Mammary microvascular endothelial cell (primary cell): ENCODE measurements at places on chromosomes 16 and 17. TPM values are rescaled to one million over a fixed set of nuclear protein-coding genes. Genes with fewer than 3 reads are reported as not detected.

The C17orf78 gene
- total RNA-seq = not detected in 2 replicates

The MLX gene
- 31.0 and 33.3 TPM in 2 replicates for total RNA-seq

The SCARF1 gene
- total RNA-seq = 102 and 105 TPM in 2 replicates

The PMFBP1 gene
- 0.93 TPM in 1 of 2 replicates, not detected in the other for total RNA-seq

The HES7 gene
- total RNA-seq = 0.13 and 6.6 TPM in 2 replicates

The SMIM36 gene
- not detected in 2 replicates for total RNA-seq

The CD300E gene
- not detected in 2 replicates for total RNA-seq

The CBLN1 gene
- total RNA-seq = not detected in 2 replicates

The USP10 gene
- 57.2 and 67.8 TPM in 2 replicates for total RNA-seq

The CHST4 gene
- total RNA-seq = not detected in 2 replicates

The HBA1 gene
- not detected in 2 replicates for total RNA-seq

The TRPV2 gene
- total RNA-seq = 46.4 and 51.5 TPM in 2 replicates

The SYNRG gene
- total RNA-seq = 8.9 and 11.7 TPM in 2 replicates

The KRTAP2-3 gene
- not detected in 2 replicates for total RNA-seq

The CACNG1 gene
- not detected in 2 replicates for total RNA-seq

The NPTX1 gene
- total RNA-seq = 0.15 and 0.33 TPM in 2 replicates

The SLFN12 gene
- total RNA-seq = 29.4 and 38.2 TPM in 2 replicates

The IGSF6 gene
- not detected in 2 replicates for total RNA-seq

The TMIGD1 gene
- total RNA-seq = not detected in 2 replicates

The PLXDC1 gene
- total RNA-seq = not detected in 2 replicates

The SPATA32 gene
- total RNA-seq = not detected in 2 replicates

The C16orf86 gene
- 3.6 and 5.8 TPM in 2 replicates for total RNA-seq

The RGS11 gene
- total RNA-seq = 0.25 and 1.1 TPM in 2 replicates

The SCGB1C2 gene
- total RNA-seq = not detected in 2 replicates

The RAD51C gene
- total RNA-seq = 47.5 and 58.9 TPM in 2 replicates

The TNP2 gene
- total RNA-seq = not detected in 2 replicates

The ATP2C2 gene
- not detected in 2 replicates for total RNA-seq

The SLC52A1 gene
- total RNA-seq = 0.69 and 1.00 TPM in 2 replicates

The MT1X gene
- total RNA-seq = 22.9 and 26.2 TPM in 2 replicates

The GCGR gene
- not detected in 2 replicates for total RNA-seq

The XPO6 gene
- 96.8 and 101 TPM in 2 replicates for total RNA-seq

The TBX4 gene
- total RNA-seq = not detected in 2 replicates

The CCDC43 gene
- 27.6 and 28.0 TPM in 2 replicates for total RNA-seq

The ZNF232 gene
- 4.0 and 5.0 TPM in 2 replicates for total RNA-seq

The TBC1D3H gene
- not detected in 2 replicates for total RNA-seq

The RPAIN gene
- total RNA-seq = 30.5 and 40.4 TPM in 2 replicates

The CEP295NL gene
- total RNA-seq = 0.20 and 0.74 TPM in 2 replicates

The CNGB1 gene
- 0.05 TPM in 1 of 2 replicates, not detected in the other for total RNA-seq

The THRA gene
- total RNA-seq = 11.7 and 16.3 TPM in 2 replicates

The C17orf113 gene
- 0.07 and 0.20 TPM in 2 replicates for total RNA-seq

The HOXB9 gene
- total RNA-seq = 10.6 and 12.9 TPM in 2 replicates

The KRT36 gene
- total RNA-seq = 0.27 TPM in 1 of 2 replicates, not detected in the other

The C17orf50 gene
- total RNA-seq = not detected in 2 replicates

The EXOC7 gene
- 60.7 and 68.0 TPM in 2 replicates for total RNA-seq

The KRTAP3-1 gene
- not detected in 2 replicates for total RNA-seq

The ACSM2B gene
- total RNA-seq = 0.05 and 0.07 TPM in 2 replicates

The CSH2 gene
- total RNA-seq = not detected in 2 replicates

The SPNS2 gene
- 69.0 and 75.5 TPM in 2 replicates for total RNA-seq

The WNT9B gene
- not detected in 2 replicates for total RNA-seq

The ENPP7 gene
- total RNA-seq = not detected in 2 replicates

The CCL16 gene
- total RNA-seq = not detected in 2 replicates

The TUBB3 gene
- 202 and 210 TPM in 2 replicates for total RNA-seq

The RNF112 gene
- 0.10 TPM in 1 of 2 replicates, not detected in the other for total RNA-seq

The HIC1 gene
- 62.2 and 63.0 TPM in 2 replicates for total RNA-seq

The C17orf67 gene
- total RNA-seq = 0.64 and 3.3 TPM in 2 replicates

The NOG gene
- 35.9 and 41.2 TPM in 2 replicates for total RNA-seq
